ENCODE measurements at places on chromosomes 7 and 10.

DNA sequence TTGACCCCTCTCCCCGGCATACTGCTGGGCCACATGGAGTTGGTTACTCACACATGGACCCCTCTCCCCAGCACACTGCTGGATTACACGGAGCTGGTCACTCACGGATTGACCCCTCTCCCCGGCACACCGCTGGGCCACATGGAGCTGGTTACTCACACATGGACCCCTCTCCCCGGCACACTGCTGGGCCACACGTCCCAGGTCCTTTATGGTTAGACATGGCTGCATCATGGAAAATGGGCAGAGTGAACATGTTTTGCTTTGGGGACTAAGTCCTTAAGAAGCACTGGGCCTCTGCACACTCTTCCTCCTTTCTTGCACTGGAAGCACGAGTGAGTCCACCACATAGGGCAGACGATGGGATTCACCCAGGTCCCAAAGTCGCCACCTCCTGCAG is 102.1 kb upstream of the SHH start:
- no peak for DNase-seq

GRCh38 chr10:80580638-80581468 is 43.2 kb downstream of the SH2D4B start:
- DNase-seq: no peak

DNA sequence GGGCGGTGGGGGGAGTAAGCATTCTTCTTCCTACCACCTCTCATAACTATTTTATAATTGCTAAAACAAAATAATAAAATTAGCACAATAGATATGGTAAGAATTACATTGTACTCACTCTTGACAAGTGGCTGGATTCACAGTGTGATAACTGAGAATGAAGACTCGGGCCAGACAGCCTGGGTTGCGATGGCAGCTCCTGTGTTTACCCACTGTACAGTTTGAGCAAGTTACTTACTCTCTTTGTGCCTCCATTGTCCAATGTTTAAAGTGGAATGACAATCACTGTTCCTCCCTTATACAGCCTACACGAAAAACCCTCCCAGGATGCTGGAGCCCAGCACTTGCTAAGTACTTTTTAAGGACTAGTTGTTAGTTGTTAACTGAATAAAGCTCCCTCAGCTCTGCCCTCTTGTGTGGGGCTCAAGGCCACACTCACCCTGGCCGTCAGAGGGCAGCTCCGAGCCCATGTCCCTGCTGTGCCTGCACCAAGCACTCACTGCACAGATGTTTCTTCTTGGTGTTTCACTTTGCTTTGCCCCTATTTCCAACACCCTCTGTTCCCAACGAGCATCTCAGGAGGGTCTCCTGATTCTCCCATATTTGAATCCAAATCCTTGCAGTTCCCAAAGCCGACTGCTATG is 56.4 kb upstream of the NPS start:
- no peak for DNase-seq

- DNase-seq: no peak
These were observed 123.9 kb downstream of the TAX1BP1 start for GRCh38 chr7:27863880-27864279.

- DNase-seq: no peak
These were observed 1054.9 kb upstream of the C7orf33 start for GRCh38 chr7:147535701-147536111.

- DNase-seq: no peak
These were observed 64.9 kb downstream of the PRKG1 start for GRCh38 chr10:51139176-51139575.
